ENCODE measurements at places on chromosomes 7 and 10. TPM values are rescaled to one million over a fixed set of nuclear protein-coding genes. Genes with fewer than 3 reads are reported as not detected.

The SPDYE18 gene
- total RNA-seq: not detected

The PGAM2 gene
- total RNA-seq: not detected

The PTN gene
- total RNA-seq: 61.7 TPM

DNA sequence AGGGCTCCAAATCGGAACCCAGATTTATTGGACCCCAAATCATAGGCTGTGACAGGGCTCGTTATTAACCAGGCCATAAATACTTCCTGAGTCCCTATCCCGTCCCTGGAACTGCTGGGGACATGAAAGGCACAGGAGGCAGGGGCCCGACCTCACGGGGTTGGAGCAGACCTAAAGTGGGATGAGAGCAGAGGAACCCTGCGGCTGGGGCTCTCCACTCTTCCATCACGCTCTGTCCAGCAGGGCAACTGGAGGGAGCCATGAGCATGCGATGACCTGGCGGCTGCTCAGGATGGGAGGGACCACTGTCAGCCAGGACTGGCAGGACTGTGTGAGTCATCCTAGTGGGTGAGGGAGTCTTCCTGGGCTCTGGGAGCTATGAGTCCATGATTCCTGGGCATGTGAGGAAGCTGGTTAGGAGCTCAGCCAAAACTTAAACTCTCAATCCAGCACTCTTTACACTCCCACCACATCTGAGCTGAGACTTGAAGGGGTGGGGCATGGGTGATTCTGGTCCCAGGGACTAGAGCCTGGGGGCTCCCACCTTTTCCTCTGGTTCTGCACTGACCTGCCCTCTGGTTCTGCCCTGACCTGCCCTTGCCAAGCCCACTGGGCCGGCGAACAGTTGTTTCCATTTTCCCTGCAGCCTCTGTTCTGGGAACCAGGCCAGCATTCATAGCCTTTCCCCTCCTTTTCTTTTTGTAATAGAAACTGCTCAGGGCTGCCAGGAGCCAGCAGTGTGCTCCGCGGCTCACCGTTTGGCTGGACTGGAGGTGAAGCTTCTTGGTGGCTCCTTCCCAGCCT is 47.1 kb downstream of the SYPL1 start:
- peak; percentile 88 for DNase-seq
- H3K4me1 ChIP-seq: peaks cover 7% of the 10 kb centered on the region
- H3K36me3 ChIP-seq: no peaks in the 10 kb centered on the region
- H3K27ac ChIP-seq: peak overlapping the region; percentile 10
- no peaks in the 10 kb centered on the region for H3K27me3 ChIP-seq

- H3K27me3 ChIP-seq: peaks cover 18% of the 10 kb centered on the region
- H3K27ac ChIP-seq: no peak overlapping the region
- DNase-seq: no peak
- no peaks in the 10 kb centered on the region for H3K36me3 ChIP-seq
Measured at GRCh38 chr10:78595269-78595619, 473.5 kb upstream of the ZMIZ1 start.

DNA sequence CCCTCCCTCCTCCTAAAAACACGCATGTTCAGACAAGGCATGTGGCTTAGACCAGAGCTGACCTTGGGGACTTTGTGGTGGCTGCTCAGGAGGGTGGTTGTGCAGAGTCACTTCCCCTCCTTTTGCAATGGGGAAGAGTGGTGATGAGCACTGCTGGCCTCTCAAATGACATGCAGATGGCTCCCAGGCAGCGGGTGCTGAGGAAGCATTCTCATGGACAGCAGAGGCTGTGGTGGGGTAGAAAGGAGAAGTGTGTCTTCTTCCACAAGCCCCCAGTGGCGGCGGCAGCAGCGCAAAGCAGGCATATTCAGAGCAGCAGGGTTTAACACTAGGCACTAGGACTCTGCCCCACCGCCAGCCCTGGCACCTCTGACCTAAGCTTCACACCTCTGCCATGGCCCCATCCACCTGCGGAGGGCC is 105.9 kb upstream of the ANLN start:
- DNase-seq: no peak
- no peak overlapping the region for H3K27ac ChIP-seq
- H3K27me3 ChIP-seq: no peaks in the 10 kb centered on the region
- H3K4me1 ChIP-seq: peaks cover 30% of the 10 kb centered on the region
- peaks cover 13% of the 10 kb centered on the region for H3K36me3 ChIP-seq

GRCh38 chr7:3897430-3898372 is 596.6 kb downstream of the SDK1 start:
- H3K4me1 ChIP-seq: no peaks in the 10 kb centered on the region
- no peak overlapping the region for H3K27ac ChIP-seq

DNA sequence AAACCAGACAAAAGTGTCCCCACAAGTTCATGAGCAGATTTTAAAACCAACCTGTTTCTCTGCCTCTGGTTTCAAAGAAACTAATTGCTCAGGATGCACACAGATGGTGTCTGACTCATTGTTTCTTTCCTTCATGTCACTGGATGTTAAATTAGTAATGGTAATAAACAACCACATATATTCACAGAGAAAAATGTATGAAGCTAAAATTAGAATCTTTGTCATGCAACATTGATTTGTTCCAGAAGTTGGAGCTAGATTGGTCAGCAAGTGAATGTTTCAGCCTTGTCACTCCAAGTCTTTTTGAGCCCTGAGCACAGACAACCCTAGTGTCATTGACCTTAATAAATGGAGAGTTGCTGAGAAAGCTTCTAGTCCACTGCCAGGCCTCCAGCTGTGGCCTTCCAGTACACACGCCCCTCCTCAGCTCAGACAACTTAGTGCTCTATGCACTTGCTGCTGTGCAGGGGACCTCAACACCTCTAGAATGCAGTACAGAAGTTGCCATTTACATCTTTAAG is 175.9 kb downstream of the CCDC71L start:
- no peak overlapping the region for H3K4me3 ChIP-seq
- DNase-seq: peak; percentile 91
- no peaks in the 10 kb centered on the region for H3K36me3 ChIP-seq
- H3K27ac ChIP-seq: no peak overlapping the region

GRCh38 chr10:59047957-59048618 is 128.4 kb upstream of the PHYHIPL start:
- H3K27me3 ChIP-seq: no peaks in the 10 kb centered on the region
- H3K36me3 ChIP-seq: no peaks in the 10 kb centered on the region
- H3K27ac ChIP-seq: no peak overlapping the region
- no peaks in the 10 kb centered on the region for H3K4me1 ChIP-seq
- no peak for DNase-seq
- H3K4me3 ChIP-seq: no peak overlapping the region
